Activated T-cell treated with anti-CD3 and anti-CD28 coated beads, Interleukin-2, amount 50 U/mL, for 1 hour (primary cell): ENCODE measurements at places on chromosomes 7 and 10.
A peak's percentile ranks its signal among the peaks of the same experiment; 100 is the strongest.

- DNase-seq, result no peak
Observed at GRCh38 chr10:26624006-26624405, 73.5 kb upstream of the PDSS1 start.

- no peak for DNase-seq
Observed at GRCh38 chr10:104323085-104323484, 15.2 kb downstream of the ITPRIP start.

DNA sequence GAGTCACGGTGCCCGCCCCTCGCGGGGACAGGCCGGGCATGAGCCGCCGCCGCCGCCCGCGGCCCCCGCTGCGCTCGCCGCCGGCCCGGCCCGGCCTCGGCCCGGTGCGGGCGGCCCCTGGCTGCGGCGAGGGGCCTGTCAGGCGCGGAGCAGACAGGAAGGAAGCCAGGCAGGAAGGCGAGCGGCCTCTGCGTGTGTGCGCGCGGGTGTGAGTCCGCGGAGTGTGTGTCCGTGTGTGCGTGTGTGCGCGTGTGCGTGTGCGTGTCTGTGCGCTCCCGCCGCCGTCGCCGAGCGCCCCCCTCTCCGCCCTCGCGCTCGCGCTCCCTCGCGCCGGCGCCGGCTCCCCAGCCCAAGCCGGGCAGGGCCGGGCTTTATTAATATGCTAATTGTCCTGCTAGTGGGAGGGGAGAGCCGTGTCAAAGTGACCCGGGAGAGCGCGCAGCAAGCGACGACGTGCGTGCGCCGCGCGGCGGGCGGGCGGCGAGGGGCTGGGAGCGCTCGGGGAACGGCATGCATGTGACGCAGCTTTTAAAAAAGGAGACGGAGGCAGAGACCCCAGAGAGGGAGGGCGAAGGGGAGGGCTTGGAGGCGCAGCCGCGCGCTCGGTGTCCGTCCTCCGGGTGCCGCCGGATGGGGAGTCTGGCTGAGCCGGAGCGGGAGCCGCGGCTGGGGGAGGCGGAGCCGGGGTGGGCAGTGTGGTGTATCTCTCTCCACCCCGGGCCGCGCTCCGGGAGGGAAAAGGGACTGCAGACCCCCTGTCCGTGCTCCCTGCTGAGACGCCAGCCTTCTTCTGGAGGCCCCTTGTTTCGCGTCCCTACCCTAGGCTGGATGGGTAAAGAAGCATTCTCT is at the start of gene LDB1:
Gene LDB1 (minus strand): TSS at position 227 of the 849 bp plus-strand sequence. CDS start 258 bp downstream, outside the sequence.
- DNase-seq, result peak; percentile 74

DNA sequence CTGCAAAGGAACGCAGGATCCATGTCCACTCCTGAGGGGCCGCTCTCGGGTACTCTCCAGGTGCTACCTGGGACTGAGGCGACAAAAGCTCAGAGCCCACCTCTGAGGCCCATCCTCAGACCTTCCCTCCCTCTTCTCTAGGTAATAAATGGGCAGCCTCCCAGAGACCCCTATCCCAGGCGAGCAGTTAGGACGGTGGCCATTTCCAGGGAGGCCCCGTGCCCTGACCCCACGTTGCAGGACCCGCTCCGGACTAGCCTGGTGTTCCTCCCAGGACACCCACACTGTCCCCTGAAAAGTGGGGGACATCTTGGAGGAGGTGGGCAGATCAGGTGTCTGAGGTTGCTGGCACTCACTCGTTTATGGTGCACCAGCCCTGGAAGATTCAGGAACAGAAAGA is 44.3 kb downstream of the PRKAG2 start:
- DNase-seq, result no peak

GRCh38 chr7:50684011-50684712 is 98.5 kb downstream of the GRB10 start:
- DNase-seq, result no peak

- DNase-seq, result no peak
Observed at GRCh38 chr7:21169667-21170580, 258.0 kb upstream of the SP4 start.

DNA sequence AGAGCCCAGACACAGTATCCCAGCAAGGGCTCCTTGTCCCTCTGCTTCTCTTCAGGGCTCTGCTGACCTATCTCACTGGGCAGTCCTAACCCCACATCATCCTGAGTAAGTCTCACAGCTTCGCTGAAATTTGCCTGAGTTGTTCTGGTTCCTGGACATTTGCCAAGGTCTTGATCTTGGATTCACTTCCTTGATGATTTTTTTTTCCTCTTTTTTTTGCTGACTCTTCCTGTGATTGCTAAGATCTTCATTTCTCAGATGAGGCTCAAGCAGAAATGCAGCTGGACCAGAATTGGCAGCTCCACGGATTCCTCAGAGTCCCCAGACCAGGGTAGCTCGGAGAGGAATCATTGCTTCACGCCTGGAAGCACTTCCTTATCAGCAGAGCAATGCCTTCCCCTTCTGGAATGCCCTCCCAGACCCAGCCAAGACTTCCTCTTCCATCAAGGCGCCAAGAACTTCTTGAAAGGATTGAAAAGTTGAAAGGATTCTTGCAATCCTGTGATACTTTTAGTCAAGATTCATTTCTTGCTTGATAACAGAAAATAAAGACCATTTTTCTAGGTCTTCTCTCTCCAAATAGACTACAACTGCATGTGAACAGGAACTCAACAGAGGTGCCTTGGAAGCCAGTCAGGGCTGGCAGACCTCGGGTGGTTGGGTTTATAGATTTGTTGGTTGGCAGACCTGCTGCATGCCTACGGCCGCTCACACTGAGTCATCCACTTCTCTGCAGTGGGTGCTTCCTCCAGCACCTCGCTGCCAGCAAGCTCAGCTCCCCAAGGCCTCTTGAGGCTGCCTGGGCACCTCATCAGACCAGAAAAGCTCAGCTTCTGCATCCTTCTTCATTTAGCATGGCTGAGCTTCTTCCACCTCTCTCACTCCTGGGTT is 8.8 kb upstream of the AFAP1L2 start:
- DNase-seq, result no peak

- no peak for DNase-seq
Observed at GRCh38 chr7:151010307-151011096, 13.8 kb downstream of the ATG9B start.

GRCh38 chr10:16867556-16867955 is 50.3 kb upstream of the RSU1 start:
- DNase-seq, result no peak

GRCh38 chr10:43407148-43407575 is 1.8 kb downstream of the HNRNPF start:
- DNase-seq, result peak; percentile 68

DNA sequence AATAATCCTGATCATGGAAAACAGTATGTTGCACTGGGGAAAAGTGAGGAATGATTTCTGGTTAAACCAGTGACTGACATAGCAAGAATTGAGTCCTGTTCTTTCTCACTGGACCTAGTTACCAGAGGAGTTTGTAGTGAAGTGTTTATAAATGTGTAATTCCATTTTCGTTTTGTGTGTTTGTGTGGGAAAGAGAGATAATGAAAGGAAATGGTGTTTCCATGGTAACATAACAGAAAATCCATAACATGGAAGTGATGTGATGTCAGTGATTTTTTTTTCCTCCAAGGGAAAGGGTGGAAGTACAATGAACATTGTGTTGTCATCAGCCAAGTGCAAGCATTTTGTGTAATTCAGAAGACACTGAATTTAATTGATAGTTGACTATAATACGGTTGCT is 283.9 kb downstream of the PLXDC2 start:
- no peak for DNase-seq

- no peak for DNase-seq
Observed at GRCh38 chr10:20871970-20872369, 25.1 kb downstream of the NEBL start.

- no peak for DNase-seq
Observed at GRCh38 chr10:26887611-26888215, 27.0 kb upstream of the ABI1 start.

GRCh38 chr10:130495116-130495862 is 359.1 kb downstream of the GLRX3 start:
- no peak for DNase-seq

DNA sequence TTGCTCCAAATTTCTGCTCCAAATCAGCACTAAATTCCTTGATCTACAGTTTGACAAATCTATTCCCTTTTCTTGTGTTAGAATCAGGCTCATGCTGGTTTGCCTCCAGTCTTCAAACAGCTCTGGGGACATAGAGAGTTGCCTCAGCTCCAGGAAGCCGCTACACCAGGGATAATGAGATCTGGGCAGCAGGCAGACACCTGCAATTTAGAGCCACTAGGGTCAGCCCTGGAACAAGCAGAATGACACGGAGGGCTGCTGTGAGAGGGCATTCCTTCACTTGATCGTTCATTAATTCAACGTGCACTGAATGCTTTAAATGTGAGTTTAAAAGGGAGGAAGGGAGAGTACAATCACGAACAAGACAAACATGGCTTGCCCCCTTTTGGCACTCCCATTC is 3.7 kb upstream of the ELMO1 start:
- no peak for DNase-seq

DNA sequence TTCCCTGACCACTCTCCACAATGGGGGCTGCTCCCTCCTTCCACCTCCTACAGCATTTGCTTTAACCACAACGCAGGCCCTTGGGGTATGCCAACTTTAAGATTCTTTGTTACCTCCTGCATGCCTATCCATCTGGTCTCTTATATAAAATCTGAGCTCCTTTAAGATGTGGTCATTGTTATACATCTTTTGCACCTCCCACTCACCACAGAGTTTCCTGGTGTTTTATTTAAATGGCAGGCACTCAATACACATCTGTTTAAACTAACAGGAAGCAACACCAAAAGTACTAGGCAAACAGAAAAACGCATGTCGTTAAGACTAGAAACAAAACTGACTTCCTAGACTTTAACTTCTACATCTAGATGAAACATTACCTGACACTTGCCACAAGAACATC is 36.3 kb downstream of the SLC25A13 start:
- no peak for DNase-seq

GRCh38 chr7:149444287-149444686 is 16.6 kb downstream of the ZNF777 start:
- no peak for DNase-seq

- no peak for DNase-seq
Observed at GRCh38 chr7:148772297-148773089, 73.8 kb downstream of the CUL1 start.

GRCh38 chr7:150369748-150370501 is 1.3 kb downstream of the REPIN1 start:
- no peak for DNase-seq

DNA sequence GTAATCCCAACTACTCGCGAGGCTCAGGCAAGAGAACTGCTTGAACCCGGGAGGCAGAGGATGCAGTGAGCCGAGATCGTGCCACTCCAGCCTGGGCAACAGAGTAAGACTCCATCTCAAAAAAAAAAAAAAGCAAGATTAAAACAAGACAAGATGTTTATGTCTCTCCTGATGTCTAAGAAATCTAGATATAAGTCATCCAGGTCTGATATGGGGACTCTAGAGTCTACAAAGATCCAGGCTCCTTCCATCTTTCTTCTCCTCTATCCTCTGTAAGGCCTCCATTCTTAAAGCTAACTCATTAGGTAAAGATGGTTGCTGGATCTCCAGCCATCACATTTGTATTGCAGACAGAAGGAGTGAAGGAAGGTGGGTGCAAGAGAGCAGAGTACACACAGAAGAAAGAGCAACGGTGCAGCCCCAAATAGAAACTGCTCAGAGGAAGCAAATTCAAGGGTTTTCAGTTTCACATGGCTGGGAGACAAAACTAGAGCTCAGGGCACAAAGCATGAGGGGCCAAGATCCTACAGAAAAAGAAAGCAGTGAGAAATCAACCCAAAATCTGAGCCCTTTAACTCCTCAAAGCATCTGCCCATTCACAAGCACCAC is 57.6 kb downstream of the USP6NL start:
- DNase-seq, result no peak

GRCh38 chr7:74514131-74514591 is 60.5 kb downstream of the GTF2IRD1 start:
- DNase-seq, result no peak

DNA sequence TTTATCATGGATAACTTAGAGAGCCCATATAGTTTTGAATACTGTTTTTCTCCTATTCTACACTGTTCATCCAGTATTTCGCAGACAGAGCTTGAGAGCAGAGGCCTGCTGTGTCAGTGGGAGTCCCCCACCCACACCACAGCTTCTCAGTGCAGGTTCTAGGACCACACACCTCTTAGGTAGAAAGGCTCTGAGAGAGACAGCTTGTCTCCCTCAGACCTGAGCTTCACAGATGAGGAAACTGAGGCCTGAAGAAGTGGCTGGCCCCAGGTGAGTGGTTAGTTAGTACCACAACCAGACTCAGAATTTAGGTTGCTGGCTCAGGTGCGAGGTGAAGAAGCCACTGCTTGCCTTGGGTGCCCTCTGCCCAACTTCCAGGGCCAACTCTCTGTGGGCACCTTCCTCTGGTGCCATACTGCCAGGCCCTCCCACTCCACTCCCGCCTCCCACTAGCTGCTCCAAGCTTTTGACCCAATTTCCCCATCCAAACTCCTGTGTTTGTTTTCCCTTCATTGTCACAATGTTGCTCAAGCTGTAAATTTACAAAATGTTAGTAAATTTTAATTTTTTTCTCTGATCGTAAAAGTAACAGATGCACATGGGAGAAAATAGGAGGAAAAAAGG is 7.6 kb upstream of the HILPDA start:
- DNase-seq, result no peak

- DNase-seq, result no peak
Observed at GRCh38 chr7:140475747-140476333, 3.5 kb downstream of the MKRN1 start.

DNA sequence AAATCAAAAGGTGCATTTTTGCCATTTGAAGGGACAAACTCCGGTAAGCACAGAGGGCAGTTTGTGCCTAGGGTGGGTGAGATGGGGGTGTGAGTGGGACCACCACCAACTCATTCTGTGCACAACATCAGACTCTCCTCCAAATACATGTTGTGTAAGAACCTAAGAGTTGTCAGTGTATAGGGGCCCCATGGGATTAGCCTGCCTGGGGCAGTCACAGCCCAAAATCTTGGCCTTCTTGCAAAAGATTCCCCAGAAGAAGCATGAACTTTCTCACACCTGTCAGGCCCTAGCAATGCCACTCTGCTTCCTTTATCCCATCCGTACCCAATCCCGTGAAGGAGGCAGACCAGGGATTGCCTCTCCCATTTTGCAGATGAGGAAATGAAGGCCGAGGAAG is 47.1 kb upstream of the NANOS1 start:
- no peak for DNase-seq

DNA sequence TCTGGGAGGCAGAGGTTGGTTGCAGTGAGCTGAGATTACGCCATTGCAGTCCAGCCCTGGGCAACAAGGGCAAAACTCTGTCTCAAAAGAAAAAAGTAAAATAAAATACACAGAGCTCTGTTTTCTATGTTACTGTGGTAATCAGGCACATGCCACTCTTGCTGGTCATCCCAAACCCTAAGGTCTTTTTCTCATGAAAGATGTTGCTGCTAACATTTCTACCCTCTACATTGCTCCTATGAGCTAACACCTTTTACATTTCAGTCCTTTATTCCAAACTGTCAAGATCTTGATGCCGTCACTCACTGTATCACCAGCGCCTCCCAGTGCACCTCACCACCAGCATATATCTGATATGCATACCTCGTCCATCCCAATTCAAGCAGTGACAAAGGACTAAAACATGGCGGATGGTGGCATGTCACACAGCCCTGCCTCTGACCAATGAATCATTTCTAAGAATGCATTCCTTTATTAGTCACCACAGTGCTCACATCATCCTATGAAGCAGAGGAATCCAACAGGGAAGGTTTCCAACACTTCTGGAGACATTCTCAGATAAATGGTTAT is 4.3 kb downstream of the DAGLB start:
- DNase-seq, result no peak
